Activated T-helper 9 cell treated with anti-CD3 and anti-CD28 coated beads, Interleukin-2, amount 50 U/mL, for 16 hours (primary cell): ENCODE measurements at places on chromosomes 7 and 10.

DNA sequence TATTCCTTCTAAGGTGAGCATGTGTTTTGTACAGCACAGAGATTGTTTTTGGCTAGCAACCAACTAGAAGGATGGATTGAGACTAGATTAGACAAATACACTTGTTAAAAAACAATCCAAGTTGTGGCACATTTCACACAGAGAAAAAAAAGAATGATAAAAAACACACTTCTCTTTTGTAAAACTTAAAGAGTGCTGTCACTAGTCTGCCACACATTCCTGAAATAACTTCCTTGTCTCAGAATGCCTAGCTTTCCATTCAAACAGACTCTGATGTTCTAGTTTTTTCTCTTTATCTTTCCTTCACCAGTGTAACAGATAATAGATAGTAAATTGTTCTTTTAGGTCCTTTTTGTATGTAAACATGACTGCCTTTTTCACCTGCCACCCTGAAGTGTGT, 11.4 kb downstream of the DLD start:
- DNase-seq, result no peak

- no peak for DNase-seq
Observed at GRCh38 chr10:27683226-27683625, 62.4 kb downstream of the MKX start.

GRCh38 chr10:67575532-67575931, 120.5 kb downstream of the CTNNA3 start:
- DNase-seq, result no peak

DNA sequence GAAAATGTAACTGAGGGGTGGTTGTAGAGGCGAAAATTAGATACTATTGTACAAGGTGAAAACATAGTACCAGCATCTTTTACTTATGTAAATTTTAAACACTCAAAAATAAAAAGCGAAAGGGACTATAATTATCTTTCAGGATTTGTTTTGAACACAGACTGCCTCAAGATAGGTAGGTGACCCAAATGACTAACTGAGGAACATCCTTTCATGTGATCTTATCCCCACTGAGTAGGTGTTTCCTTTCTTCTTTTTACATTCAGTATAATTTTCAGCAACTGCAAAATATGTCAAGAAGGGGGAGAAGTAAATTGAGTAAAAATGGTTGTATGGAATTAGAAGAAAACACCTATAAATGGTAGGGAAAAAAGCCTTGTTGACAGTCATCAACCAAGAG, 236.7 kb downstream of the PHF14 start:
- DNase-seq, result no peak

GRCh38 chr7:149188637-149189259, 6.6 kb upstream of the ZNF282 start:
- no peak for DNase-seq

GRCh38 chr10:60031664-60032063, 125.3 kb upstream of the CCDC6 start:
- no peak for DNase-seq

GRCh38 chr10:80168162-80168511, 35.6 kb downstream of the PLAC9 start:
- no peak for DNase-seq

- DNase-seq, result no peak
Observed at GRCh38 chr7:134639683-134640279, 6.9 kb upstream of the BPGM start.

DNA sequence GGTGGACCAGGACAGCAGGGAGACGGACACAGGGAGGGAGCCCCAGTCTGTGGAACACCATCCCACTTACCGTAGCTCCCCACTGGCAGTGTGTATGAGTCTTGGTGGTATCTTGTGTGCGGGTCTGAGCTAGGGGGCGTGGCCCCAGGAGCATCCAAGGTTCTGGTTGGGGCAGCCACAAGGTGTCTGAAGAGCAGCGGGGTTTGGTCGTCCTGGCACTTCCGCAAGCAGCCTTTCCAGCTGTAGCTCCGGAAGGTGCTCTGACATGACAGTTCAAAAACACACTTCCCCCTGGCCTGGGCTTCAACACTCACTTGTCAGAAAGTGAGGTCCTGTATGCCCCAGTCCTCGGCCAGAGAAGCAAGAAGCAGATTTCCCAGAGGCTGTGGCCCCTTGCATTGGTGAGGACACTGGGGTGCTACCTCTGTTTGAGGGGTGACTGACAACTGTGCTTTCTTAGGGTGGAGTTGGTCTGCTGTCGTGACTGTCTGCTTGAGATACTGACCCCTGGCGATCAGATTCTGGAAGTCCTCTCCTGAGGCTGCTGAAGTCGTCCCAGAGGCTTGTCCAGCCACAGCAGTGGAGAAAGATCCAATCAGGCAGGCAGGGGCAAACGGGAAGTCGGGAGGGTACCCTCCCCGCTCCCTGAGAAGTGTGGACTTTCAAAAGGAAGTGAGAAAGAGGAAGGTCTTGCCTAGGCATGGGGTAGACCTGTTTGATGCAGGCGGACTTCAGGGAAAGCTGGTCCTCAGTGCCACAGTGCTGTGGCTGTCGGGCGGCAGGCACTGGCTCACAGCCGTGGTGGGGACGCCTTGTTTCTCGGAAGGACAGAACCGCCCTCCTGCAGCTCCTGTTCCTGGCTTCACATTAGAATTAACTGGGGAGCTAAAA, 51.4 kb upstream of the PFKFB3 start:
- no peak for DNase-seq

DNA sequence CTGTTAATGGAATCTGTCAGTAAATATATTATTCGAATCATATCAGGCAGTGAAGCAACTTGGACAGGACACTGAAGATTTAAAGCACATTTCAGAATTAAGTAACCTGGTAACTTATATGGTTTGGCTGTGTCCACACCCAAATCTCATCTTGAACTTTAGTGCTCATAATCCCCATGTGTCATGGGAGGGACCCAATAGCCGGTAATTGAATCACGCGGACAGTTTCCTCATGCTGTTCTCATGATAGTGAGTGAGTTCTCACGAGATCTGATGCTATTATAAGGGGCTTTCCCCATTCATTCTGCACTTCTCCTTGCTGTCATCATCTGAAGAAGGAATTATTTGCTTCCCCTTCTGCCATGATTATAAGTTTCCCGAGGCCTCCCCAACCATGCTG, 83.2 kb upstream of the COL1A2 start:
- DNase-seq, result no peak

GRCh38 chr10:129914153-129914855, 49.8 kb downstream of the EBF3 start:
- no peak for DNase-seq

DNA sequence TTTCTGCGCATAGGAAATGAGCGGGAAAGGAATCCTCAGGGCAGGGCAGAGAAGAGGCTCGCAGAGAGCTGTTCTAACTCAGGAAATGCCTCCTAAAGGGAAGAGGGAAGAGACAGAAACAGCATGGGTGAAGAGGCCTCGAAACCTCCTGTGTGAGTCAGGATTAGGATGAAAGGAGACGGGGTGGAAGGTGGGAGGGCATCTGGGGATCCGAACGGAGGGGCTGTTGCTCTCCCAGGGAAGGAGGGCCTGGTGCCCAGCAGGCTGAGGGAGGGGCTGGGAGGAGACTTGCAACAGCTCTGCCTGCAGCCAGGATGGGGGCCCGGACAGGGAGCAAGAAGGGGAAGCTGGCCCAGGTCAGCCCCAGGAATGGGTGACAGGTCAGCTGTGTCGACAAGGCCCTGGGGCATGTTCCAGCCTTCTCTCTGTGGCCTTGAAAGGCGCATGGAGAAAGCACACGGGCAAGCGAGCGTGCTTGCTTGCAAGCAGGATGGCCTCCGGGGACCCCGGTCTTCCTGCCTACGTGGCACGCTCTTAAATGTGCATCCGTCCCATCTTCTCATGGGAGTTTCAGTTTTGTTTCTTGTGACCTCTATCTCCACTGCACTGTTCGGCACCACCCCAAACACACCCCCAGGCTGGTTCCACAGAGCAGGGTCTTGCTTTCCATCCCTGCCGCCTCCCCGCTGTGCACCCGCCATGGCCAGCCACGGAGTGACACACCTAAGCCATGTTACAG, 63.5 kb downstream of the HIPK2 start:
- no peak for DNase-seq

DNA sequence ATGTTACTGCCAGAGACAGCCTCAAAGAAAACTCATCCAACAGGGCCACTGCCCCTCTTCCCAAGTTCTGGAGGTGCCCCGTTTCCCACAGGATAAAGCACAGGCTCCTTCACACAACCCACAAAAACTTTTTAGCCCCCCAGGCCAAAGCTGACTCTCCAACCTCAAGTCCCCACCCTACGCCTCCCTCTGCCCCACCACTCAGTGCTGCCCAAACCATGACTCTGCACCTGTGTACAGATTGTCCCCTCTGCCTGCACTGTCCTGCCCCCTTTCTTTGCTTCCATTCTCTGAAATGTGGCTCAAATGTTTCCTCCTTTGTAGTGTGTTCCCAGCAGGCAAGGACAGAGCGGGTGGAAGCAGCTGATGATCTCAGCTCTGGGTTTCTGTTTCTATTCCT, 284.0 kb downstream of the GRID1 start:
- DNase-seq, result no peak

- no peak for DNase-seq
Observed at GRCh38 chr10:45253183-45253914, 62.1 kb downstream of the OR13A1 start.

DNA sequence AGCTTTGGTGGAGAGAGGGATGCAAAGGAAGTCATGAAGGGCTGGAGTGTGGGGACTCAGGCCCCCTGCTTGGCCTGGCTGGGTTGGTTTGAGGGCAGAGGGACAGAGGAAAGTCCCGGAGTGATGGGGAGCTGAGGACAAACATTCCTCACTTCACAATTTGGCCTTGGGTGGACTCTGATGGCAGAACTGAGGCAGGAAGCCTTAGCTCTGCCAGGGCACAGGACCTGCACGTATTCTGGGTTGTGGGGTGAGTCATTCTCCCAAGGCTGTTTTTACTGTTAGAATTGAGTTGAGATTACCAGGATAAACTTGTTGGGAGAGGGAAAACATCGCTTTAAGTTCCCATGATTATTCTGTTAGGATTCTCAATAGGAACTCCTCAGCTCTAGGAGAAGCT, 2.6 kb downstream of the GOLGA7B start:
- DNase-seq, result no peak
